IPS-NIHi11 (cell line): ENCODE measurements at places on chromosomes 1 and 21.
A peak's percentile ranks its signal among the peaks of the same experiment; 100 is the strongest.

DNA sequence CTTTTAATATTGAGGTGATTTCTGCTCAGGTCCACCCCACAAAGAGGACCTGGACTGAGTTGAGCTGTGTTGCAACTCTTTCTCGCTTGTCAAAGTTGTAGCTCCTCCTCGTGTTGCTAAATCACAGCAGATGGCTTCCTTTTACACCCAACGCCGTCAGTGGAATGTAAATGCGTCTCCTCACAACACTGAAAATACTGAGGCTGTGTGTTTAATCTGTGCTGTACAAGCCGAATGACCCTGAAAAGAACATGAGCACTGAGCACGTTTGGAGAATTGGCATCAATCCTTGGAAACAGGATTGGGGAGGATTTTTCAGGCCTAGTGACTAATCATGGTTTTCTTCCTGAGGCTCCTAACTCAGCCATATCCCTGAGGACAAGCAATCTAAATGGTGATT, 196.0 kb downstream of the CRB1 start:
- no peak for DNase-seq

DNA sequence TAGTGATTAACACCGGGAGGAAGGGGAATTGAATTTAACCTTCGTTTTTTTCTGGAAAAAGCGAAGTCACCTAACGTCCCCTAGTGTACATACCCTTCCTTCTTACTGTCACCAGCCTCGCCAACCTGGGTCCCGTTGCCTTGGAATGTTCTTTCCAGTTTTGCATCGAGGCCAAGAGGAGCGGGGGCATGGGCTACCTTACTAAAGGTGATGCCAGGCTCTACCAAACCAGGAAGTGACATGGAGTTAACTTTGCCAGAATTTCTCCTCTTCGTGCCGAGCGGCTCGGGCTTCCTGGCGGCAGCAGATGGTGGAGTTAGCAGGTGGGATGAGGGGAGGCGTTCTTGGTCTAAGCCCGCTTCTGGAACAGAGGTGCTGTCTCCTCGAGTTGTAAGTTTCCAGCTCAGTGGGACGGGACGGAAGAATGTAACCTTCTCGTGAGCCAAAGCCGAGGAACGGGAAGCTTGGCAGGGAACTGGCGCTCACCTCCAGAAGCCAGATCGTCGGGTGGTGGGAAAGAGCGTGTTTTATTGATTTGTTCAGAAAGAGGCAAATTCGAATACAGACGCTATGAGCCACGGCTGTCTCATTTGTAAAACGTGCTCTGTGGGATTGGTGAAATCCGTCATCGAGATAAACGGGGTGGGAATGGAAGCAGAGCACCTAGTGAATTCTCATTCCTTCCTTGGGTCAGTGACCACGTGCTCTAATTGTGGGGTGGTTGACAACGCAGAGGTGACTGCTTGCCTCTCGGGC, 486 bp downstream of the NIPAL3 start:
- no peak for DNase-seq

DNA sequence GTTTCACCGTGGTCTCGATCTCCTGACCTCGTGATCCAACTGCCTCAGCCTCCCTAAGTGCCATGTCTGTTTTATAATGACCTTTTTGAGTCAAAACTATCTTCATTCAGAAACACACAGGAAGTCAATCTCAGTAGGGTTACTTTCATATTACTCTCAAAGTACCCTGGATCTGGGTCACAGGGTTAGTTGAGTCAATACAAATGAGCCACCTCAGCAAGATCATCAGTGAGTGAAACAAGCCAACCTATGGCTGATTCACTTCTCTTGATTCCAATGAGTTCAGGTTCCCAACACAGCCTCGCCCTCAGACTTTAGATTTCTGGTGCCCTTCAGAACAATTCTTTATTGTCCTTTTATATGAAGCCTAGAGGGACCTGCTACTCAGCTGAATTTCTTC, 76.9 kb downstream of the ZC3H11B start:
- no peak for DNase-seq

DNA sequence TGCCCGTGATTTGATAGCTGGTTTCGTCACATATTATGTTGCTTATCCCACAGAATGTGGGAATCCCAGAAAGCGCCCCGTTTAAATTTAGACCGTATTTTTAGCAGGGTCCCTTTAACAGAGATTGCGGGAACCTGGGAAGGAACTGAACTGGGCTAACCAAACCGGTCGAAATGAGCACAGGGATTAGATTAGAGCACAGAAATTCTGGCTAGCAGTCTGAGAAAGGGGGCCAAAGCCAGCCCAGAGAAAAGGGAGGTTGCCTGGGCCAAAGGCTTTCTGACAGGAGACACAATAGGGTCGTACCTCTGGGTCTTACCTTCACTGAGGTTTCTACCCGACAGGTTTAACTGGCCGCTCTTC, 327 bp downstream of the LRRC40 start:
- peak; percentile 4 for DNase-seq

- peak; percentile 41 for DNase-seq
These were observed 1.3 kb downstream of the ATXN7L2 start for GRCh38 chr1:109485001-109485400.

DNA sequence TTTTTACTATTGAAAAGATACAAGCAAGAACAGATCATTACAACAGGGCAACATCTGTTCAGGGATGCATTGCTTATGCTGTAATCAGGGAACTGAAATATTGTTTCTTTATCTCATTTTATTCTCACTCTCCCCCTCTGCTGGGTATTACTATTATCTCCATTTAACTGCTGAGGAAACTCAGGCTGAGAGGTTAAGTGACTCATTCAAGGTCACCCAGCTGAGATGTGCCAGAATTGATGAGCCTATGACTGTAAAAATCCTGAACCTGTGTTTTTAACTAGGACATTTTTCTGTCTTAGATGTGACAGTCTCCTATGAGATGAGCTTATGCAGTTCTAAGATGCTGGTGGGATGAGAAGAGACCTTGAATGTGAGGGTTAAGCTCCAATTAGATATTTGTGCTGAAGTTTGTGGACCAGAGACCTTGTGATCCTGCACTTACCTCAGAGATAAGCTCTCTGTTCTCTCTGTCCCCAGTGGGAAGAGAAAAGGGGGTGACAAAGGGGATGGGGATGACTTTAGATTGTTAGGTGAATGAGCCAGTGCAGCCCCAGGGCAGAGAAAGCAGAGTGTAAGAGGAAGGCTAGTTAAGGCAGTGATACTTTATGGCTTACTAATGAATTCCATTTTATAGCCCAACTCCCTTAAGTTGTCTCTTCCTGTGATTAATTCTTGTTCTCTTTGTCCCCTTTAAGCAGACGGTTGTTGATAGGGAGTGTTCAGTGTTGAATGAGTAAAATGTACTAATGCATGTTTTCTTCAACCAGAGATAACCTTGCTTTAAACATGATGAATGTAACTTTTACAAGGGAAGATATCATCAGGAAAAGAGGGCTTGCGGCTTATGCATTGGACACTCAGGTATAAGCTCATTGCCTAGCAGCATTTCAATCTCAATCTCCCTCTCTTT, 111.4 kb downstream of the HLX start:
- no peak for DNase-seq

DNA sequence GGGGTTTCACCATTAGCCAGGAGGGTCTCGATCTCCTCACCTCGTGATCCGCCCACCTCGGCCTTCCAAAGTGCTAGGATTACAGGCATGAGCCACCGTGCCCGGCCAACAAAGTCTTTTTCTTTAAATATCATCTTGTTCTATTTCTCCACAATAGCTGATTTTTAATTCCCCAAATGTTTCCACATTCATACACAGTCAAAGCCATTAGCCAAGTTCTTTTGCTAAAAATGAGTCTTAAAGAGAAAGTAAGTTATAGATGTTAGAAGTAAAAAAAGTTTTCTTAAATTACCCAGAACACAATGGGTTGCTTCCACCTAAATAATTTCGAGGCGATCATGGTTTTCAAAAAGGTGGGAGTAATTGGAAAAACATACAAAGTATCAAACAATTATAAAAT, 30.6 kb downstream of the C2CD2 start:
- DNase-seq, result no peak

GRCh38 chr1:33331444-33332356, 10.8 kb upstream of the A3GALT2 start:
- no peak for DNase-seq

DNA sequence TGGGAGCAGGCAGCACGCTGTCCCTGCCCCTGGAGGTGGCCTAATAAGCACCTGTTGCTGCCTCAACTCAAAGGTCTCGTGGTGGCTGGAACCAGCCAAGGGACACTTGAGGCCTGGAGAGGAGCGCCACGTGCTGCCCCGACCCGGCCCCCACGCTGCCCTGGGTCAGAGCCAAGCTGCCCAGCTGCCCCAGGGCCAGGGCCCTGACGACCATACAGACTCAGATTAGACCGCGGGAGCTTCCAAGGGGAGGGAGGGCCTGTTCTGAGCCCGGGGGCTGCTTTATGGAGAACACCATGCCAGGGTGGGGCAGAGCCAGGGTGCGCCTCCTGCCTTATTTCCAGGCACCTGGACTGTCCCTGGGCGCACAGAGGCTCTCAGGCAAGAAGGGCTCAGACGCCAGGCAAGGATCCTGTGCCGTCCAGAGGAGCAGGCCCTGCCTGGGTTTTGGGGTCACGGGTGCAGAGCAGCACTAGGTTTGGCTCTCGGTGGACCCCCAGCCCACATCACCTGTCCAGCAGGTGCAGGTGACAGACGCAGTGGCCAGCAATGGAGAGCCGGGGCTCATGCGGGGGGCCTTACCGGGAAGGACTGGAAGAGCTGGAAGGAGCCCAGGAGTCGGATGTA, 18.6 kb downstream of the KRTAP10-1 start:
- no peak for DNase-seq

DNA sequence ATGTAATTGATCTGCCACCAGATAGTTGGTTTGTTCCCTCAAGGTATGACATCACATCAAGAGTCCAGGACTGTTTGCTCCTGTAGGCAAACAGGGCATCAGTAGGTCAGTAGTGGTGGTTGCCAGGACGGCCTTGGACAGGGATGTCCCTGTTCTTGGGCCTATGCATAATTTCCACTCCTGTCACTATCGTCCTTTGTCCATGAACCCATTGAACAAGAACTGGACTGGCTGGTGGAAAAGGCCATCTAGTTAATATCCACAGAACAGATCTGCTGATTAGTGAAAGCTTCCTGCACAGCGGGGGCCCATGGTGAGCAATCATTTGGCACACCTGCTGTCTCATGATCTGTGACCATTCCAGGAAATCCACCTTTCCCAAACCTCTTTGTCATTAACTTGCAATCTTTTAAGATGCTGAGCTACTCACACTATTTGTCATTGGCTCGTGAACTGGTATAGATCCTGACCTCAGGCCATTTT, 12.4 kb upstream of the BSDC1 start:
- no peak for DNase-seq

GRCh38 chr1:80629304-80629837, 1171.4 kb upstream of the ADGRL2 start:
- no peak for DNase-seq

DNA sequence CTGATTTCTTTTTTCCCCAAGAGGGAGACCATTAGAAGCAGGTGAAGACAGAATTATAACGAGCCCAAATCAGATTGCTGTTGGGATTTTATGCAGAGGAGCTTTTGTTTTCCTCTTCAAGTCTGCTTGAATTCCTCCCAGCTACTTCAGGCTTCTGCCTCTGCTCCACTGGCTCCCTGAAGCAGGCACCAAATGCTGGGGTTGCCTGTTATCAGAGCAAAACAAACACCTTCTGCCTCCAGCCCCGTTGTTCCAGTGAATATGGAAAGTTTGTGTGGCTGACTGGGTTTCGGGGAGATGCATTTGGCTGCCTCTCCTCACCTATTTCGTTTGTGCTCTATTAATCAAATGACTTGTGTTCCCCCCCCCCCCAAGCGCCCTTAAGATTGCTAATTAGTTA, 209.2 kb downstream of the URB2 start:
- DNase-seq, result no peak

DNA sequence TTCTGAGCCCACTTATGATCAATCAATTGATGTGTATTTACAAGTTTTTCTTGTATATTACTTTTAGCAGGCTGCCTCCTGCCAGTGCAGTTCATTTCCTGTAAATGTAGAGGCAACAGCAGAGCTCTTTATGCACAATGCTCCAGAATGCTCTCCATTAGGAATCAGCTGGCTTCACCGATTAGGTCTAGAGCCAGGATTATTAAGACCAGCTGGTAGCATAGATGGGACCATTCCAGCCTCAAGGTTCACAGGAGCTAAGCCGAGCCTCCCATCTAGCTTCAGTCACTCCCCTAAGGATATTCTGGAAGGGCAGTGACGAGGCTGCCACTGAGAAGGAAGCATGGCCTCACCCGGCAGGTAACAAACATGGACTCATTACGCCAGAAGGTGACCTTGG, 36.8 kb downstream of the DHRS3 start:
- DNase-seq, result no peak

DNA sequence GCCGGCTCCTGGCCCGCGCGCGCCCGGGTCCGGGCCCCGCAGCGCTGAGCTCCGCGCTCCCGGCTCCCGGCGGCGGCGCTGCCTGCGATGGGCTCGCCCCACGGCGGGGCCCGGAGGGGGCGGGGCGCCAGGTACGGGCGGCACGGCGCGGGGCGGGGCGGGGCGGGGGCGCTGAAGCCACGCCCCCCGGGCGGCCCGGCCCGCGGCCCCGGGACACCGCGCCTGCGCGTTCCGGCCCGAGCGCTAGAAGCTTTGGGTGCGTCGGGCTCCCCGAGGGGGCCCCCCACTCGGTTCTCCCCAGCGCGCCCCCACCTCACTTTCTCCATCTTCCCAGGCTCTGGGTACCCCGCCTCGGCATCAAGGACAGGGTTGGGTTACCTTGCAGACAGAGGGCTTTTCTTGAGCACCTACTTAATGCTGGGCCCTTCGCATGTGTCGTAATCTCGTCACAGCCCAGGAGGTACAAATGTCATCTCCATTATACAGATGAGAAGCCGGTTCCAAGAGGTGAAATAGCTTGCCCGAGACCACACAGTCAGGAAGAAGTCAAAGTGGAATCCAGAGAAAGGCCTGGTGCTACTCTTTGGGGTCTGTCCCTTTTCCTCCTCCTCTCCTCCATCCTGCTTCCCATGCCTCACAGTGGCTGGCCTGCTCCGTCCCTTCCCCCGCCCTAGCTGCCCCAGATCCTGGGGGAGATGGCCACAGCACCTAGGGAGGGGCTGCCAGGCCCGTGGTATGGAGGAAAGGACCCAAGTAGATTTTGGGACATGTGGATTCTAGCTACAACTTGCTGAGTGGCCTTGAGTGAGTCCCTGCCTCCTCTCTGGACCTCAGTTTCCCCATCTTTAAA, 46.5 kb downstream of the RAP1GAP start:
- peak; percentile 98 for DNase-seq

DNA sequence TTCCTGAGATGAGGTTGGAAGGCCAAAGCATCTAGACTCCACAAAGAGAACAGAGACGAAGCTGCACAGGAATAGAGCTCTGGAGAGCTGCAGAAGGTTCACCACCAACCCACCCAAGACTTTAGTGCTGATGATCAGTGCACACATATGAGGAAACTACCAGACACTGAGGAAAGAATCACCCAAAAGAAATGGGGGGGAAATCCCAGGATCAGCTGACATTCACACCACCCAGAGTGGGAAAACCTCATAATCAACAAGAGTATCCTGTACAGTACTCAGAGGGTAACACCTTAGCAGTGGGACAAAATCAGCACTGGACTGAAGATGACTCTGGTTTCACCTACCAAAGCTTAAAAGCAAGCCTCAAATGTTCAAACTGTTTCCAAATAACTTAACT, 36.4 kb downstream of the DENND1B start:
- no peak for DNase-seq

- no peak for DNase-seq
These were observed 39.6 kb downstream of the RERE start for GRCh38 chr1:8777867-8778266.
